ENCODE measurements at places on chromosomes 4 and X.

DNA sequence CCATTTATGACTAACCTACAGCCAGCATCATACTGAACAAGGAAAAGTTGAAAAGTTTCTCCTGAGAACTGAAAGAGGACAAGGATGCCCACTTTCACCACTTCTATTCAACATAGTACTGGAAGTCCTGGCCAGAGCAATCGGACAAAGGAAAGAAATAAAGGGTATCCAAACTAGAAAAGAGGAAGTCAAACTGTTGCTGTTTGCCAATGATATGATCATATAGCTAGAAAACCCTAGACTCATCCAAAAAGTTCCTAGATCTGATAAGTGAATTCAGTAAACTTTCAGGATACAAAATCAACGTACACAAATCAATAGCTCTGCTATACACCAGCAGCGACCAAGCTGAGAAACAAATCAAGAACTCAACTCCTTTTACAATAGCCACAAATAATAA, 64.5 kb downstream of the CENPC start:
- ATAC-seq, result no peak

DNA sequence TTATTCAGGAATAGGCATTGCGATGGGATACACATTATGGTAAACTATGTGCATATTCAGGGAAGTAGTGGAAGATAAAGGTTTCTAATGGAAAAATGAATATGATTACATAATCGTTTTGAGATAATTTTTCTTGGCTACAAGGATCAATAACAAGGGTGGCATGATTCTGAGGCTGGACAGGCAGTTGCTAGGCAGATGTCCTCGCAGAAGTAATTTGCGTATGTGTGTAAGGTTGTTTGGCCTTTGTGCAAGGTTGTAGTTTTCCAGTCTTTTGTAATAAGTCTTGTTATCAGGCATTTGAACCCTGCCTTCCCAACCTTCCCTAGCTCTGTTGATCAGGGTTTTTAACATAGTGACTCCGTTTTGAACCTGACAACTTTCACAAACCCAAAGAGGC, 59.7 kb downstream of the RGS12 start:
- ATAC-seq, result no peak

DNA sequence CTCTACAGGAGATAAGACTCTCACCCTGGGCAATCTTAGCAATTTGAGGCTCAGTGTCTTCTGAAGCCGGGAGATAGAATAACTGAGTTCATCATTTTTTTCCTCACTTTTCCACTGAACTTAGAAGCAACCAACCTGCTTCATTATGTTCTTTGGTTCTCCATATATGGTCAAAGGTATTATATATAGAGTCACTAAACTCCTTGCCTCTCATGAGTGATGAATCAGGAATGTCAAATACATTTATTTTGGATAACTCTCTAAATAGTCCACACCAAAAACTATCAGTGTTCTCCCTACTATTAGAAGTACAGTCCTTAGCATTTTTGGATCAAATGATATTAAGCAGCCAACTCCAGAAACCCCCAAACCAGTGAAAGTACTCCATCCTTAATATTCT, 421.5 kb upstream of the EPHA5 start:
- no peak for ATAC-seq

DNA sequence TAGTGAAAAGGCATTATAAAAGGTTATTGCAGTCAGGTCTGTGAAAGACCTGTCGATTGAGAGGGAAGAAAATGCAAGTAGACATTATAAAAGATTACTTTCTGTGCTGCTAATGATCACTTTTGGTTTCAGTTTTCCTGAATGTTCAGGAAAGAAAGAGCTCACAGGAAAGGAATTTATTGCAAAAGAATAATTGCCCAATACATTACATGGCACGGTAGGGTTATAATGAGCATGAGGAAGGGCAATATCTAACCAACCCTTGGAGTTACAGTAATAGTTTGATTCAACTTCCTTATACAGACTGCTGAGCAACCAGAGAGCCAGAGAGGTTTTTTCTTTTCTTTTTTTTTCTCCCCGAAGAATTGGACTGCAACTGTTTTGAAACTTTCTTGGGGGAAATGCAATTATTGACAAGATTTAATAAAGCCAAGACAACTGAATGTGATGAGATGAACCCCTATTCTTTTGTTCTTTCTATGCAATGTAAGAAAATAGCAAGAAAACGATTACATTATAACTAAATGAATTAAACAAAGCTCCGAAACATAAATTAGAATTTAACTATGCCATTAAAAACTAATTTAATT, 247.0 kb downstream of the C4orf33 start:
- ATAC-seq, result no peak

DNA sequence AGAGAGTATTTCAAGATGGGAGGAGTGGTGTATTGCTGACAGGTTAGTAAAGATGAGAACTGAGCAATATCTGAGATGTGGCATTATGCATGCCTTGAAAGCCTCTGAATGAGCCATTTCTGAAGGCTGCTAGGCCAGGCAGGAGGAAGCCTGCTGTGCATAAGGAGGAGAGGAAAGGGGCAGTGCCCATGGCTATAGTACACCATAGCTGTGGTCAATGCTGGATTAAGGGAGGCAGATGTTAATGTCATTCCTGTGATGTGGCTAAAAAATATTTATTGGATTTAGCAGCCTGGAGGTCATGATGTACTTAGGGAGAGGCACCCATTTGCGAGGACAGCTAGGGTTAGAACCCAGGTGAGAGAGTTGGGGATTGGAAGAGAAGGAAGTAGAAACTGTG, 130.0 kb upstream of the LNX1 start:
- no peak for ATAC-seq

GRCh38 chr4:136392576-136392975, 1139.7 kb downstream of the PCDH18 start:
- no peak for ATAC-seq

DNA sequence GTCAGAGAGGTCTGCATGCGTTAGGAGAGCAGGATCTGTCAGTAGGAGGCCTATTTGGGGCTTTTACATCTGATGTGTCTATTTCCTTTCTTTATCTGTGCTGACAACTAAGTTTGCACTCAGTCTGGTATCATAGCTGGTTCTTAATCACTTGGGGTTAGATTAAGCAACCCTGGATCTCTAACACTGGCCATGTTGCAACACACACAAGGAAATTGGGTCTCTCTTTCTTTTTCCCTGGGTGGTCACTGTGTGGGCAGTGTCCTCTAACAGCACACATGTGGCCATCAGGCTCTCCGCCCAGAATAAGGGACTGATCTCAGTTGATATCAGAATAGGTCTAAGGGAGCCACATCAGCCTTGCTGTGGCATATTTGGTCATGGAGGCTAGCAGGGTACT, 38.9 kb downstream of the IGFBP7 start:
- no peak for ATAC-seq

DNA sequence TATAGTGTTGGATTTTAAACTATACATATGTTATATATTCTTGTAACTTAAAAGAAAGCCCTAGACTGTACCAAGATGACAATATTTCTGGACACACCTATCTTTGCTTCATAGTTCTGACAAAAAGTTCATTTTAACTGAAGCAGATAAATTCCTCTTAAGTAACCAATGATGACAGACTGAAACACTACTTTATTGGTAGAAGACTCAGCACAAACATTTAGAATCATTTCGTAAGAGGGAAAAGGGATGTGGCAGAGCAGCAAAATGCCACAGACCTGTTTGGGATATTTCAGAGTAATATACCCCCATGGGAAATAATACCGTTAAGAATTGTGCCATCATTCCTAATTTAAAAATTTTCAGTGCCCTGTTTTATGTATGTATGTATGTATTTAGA, 56.2 kb downstream of the APOO start:
- no peak for ATAC-seq

DNA sequence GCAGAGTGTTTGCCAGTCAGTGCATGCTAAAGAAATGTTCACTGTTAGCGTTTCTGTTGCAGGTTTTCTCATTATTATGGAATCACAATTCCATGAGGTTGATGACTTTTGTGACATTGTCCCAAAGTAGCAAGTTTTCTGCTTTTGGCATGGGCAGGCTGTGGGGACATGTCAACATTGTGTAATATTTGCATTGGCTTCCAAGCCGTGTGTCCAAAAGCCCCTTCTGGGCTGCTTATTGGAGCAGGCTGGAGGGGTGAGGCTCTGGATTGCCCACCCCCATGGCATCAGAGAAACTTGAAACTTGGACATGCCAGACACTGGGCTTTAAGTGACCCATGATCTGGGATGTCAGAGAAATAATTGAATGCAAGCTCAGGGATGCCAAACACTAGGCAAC, 90.7 kb downstream of the RTL9 start:
- no peak for ATAC-seq

GRCh38 chrX:34275699-34276098, 143.6 kb upstream of the FAM47A start:
- no peak for ATAC-seq

GRCh38 chr4:88858752-88859151, 161.1 kb upstream of the NAP1L5 start:
- ATAC-seq, result no peak

DNA sequence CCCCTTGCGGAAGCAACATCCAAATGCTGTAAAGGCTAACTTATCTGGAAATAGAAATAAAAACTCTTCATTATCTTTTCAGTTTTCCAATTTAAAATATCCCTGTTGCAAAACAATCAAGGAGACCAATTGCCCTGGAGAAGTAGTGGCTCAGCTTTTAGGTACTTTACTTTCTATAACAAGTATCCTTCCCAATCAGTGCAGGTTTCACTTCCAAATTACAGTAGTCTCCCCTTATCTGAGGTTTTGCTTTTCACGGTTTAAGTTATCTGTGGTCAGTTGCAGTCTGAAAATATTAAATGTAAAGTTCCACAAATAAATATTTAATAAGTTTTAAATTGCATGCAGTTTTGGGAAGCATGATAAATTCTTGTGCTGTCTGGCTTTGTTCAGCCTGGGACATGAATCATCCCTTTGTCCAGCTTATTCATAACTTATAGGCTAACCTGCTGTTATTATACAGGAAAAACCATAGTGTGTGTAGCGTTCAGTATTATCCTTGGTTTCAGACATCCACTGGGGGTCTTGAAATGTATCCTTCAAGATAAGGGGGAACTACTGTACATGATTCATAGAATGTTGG, 973.1 kb upstream of the GRID2 start:
- no peak for ATAC-seq

DNA sequence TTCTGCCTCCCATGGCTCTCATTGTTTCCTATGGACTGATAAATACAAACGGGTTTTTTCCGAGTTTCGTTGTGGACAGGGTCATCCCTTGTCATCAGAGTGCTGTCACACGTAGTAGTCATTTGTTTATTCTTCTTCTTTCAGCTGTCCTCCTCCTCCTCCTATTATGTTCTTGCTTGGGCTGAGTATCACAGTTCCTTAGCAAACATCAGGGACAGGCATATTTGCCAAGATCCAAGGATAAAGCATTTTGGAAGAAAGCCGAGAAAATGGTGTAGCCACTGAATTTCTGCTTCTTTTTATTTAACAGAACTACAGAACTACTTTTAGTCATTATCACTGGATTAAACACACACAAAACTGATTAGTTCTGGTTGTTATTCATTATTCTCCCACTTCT, 167.9 kb downstream of the MAML3 start:
- no peak for ATAC-seq

DNA sequence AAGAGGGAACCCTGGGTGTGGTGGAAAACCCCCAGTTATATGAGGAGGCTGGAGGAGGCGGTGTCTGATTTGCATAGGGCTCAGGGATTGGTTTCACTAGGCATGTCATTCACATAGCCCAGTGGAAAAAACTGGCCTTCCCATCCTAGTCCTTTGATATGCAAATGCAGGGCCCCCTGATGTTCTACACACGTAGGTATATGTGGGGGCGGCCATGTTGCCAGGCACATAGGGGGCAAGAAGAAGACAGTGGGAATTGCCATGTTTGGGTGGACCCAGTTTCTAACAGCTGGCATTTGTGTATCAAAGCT, 34.0 kb upstream of the ENPP6 start:
- ATAC-seq, result no peak

- no peak for ATAC-seq
Measured at GRCh38 chr4:87580057-87580456, 28.3 kb upstream of the DSPP start.

DNA sequence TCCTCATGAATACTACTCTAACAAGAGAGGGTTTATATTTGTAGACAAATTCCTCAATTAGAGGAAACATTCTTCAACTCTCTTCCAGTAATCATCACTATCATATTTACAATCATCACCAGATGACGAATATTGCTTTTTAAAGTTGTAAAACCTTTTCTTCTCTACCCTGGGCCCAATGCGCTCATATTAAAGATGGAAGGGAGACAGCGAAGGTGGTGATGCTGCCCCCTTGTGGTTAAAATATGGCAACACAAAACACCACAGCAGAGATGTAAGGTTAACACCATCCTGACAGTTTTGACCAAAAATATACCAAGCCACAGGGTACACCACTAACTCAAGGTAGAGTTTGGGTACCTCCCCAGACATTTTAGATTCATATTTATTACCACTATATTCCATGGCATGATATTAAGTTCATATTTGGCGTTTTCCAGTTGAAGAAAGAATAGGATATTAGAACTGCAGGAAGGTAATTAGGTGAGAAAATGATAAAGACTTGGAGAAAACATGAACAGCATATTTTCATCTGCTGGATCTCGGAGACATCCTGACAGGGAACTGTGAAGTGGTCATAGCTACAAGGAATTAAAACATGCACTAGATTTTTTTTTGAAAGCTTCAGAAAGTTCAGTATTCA, 72.8 kb downstream of the SLC9A7 start:
- ATAC-seq, result peak; percentile 55

- ATAC-seq, result no peak
Measured at GRCh38 chr4:185019456-185020292, 1.4 kb downstream of the HELT start.

DNA sequence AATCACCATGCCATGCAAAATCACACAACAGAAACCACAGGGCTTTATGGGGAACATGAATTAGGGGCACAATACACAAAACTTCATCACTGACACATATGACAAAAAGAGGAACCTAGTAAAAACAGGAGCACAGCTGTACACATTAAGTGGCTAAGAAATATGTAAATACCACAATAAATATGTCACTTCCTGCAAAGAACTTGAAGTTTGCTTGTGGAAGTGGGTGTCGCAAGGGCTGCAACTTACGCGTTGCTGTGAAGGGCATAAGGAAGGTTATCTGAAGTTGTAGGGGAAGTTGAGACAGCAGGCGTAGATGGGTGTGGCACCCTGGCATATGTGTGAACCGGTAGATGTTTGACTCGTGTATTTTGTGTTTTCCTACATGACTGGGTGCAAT, 42.4 kb downstream of the CLCN4 start:
- no peak for ATAC-seq

GRCh38 chr4:1726146-1726934, 5.0 kb downstream of the TACC3 start:
- peak; percentile 34 for ATAC-seq

DNA sequence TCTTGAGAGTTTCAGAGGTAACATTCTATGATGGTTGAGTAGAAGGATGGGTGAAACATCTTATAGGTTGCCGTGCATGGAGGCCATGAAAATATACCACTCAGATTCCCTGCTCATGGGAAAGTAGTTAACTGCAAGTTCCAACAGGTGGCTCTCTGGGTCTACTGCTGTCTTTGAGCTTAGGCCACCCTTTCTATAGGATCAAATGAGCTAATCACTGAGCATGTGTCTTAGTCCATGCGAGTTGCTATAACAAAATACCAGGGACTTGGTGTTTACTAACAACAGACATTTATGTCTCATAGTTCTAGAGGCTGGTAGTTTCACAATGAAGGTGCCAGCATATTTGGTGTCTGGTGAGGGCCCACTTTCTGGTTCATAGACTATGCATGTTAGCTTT, 144.8 kb upstream of the UNC5C start:
- ATAC-seq, result no peak
